ENCODE measurements at places on chromosomes 6 and 20.

GRCh38 chr20:15875446-15875845, 697.8 kb downstream of the KIF16B start:
- DNase-seq, result no peak

- no peak for DNase-seq
Observed at GRCh38 chr6:136549300-136550044, 750 bp downstream of the MAP7 start.

DNA sequence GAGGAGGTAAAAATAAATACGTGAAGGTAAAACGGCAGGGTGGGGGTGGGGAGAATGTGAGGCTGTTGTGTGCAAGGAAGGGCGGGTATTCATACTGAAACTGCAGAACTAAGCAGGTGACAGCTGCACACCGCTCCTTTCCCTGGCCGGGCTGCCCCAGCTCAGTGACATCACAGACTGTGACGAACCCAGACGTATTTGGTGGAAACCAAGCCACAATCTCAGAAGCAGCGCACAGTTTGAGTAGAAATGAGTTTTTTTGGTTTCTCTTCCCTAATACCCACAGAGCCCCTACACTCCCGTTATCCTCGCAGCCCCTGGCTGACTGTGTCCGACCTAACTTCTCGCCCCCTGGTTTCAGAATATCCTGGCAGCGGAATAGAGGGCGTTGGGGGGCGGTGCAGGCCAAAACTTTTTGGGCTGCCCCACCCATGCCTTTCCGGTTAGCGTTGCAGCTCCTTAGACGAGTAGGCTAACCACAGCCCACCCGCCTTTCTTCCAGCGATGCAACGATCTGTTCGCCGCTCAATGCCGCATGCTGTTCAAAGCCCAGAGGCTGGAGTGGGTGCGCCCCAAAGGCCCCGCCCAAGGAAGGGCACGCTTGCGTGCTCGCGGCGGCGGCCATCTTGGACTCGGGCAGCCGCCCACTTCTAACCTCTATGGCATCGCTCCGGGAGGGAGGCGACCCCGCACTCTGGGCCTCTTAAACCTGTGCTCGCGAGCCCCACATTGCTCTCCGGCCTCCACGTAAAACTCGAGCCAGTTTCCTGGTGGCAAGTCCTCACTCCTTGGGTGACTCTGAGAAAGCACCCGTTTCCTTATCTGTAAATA, 9.1 kb downstream of the BAK1 start:
- DNase-seq, result peak; percentile 93

DNA sequence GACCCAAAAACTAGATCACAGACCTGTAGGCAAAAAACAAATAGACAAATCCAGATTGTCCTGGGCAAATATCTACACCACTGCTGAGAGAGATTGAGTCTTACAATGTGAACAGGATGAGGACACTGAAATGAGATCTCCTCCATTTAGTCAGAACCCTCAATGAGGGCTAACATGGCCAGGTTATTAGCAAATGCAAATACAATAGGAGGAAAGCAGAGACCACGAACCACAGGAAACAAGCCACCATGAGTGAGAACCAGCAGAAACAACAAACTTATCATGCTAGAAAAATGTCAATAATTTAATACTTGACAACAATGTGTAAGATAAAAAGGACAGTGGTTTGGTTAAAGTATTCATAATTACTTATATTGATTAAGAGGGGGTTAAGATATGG, 162.8 kb downstream of the SYNE1 start:
- no peak for DNase-seq

DNA sequence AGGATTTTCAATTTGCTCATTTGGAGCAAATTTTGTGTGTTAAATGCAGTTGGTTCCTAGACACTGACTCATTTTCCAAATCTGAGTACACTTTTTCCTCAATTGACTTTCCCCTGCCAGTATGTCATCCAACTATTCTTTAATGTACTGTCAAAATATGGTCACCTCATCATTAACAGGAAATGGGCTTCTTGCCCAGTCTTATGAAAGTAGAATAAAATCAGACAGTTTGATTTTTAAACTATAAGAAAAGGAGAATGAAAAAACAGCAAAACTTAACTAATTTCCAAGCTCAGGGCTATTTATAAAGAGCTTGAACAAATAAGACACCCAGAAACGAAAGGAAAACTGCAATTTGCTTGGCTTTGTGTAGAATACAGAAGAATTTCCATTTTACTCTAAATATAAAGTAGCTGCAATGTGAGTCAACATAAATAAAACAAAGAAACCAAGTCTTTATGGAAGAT, 43.7 kb upstream of the RAB23 start:
- no peak for DNase-seq

- DNase-seq, result no peak
Observed at GRCh38 chr6:161830866-161831616, 557.2 kb upstream of the AGPAT4 start.

- no peak for DNase-seq
Observed at GRCh38 chr6:151313066-151313491, 73.3 kb downstream of the AKAP12 start.

DNA sequence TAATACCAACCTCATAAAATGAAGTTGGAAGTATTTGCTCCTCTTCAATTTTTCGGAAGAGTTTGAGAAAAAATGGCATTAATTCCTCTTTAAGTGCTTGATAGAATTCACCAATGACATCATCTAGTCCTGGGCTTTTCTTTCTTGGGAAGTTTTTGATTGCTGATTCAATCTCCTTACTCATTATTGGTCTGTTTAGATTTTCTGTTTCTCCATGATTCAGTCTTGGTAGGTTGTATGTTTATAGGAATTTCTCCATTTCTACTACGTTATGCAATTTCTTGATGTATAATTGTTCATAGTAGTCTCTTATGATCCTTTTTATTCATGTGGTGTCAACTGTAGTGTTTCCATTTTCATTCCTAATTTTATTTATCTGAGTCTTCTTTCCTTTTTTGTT, 176.9 kb upstream of the PRND start:
- DNase-seq, result no peak

- no peak for DNase-seq
Observed at GRCh38 chr20:52422574-52423336, 231.2 kb upstream of the ZFP64 start.

- no peak for DNase-seq
Observed at GRCh38 chr6:5514353-5514752, 253.0 kb downstream of the FARS2 start.

DNA sequence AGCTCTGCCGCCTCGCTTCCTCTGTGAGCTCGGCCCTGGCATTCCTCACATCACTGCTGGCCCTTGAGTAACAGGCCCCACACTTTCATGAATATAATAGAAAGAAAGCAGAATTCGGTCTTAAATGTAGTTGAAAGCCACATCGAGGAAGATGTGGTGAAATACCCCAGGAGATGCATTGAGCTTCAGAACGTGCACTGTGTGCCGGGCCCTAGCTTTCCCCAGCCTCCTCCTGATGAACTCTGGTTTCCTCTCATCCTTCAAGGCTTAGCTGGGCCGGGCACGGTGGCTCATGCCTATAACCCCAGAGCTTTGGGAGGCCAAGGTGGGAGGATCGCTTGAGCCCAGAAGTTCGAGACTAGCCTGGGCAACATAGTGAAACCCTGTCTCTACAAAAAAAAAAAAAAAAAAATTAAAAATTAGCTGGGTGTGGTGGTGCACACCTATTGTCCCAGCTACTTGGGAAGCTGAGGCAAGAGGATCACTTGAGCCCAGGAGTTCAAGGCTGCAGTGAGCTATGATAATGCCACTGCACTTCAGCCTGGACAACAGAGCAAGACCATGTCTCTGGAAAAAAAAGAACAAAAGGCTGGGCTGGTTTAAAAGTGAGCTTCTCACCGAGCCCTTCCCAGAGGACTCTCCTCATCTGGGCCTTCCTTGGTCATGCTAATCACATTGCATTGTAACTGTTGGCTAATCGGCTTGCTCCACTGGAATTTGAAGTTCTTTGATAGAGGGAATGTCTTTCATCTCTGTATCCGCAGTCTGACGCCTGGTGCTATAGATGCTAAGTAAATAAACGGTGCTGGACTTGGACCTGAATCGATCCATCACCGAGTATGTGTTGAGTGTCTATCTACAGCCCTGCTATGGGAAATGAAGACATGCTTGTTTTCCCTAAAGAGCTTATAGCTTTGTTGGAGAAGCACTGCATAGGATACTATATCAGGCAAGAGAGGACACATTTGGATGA, 43.8 kb upstream of the FOXQ1 start:
- DNase-seq, result no peak
